ENCODE measurements at places on chromosomes 3 and 15.

- DNase-seq, result peak; percentile 70
Observed at GRCh38 chr15:51620641-51621040, 1.9 kb downstream of the DMXL2 start.

DNA sequence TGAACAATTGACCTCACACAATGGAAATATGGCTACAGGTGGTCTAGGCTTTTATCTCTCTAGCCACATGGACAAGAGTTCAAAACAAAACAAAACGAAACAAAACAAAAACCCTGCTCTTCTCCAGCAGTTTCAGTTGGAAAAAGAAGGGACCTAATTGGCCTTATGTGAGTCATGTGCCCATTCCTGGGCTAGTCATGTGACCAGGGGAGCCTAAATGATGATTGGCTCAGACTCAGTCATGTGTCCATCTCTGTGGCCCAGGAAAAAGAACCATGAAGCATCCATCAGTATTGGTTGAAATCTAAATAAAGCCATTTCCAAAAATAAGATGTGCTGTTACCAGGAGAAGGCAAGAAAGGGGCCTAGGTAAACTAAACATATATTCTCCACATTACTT is 96.8 kb downstream of the ANXA2 start:
- DNase-seq, result no peak

DNA sequence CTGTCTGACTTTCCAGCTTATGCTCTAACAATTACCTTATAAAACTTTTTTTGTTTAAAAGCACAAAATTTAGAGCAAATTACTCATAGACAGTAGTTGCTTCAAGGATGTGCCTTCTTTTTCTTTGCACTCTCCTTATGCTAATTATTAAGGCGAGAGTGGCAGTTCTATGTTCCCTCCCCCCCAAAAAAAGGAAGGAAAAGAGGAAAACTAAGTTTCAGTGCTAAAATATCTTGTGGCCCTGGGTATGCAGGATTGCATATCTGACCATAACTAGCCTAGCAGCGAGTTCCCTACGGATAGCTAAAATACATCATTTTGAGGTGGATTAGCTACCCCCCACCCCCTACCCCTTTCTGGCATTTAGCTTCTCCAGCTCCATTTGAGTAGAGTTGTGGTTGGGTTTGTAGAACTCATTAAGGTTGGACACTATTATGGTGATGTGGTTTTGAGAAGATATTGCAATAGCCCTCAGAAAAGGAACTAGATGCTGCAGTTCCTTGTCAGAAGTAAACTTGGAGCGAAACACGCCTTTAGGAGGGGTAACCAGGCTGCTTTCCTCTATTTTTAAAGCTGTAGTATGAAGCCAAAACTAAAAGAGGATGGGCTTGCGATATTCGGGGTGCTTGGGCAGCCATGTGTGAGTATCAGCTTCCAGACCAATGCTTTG is 174.6 kb downstream of the AKAP13 start:
- DNase-seq, result peak; percentile 60

DNA sequence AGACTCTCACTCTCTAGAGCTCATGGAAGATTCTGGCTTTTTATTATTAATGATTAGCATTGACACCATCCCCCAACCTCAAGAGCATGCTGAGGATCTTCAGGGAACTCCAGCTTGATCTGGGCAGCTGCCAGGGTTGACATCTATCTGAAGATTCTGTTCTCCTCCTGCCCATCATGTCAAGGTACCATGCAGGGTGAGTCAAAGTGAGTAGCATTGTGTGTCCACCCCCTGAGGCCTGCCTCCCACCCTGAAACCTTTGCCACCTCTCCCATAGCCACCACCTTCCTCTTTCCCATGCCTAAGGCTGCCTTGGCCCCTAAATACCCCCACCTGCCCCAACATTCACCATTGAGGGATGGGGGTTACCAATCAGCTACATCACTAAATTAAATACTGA is 70.1 kb upstream of the SLCO3A1 start:
- no peak for DNase-seq

GRCh38 chr15:74906067-74906449 is 593 bp downstream of the FAM219B start:
- peak; percentile 49 for DNase-seq

GRCh38 chr3:65493371-65493882 is 545.3 kb downstream of the MAGI1 start:
- no peak for DNase-seq
